Fibroblast of gingiva (primary cell): ENCODE measurements at places on chromosomes 4 and X.

DNA sequence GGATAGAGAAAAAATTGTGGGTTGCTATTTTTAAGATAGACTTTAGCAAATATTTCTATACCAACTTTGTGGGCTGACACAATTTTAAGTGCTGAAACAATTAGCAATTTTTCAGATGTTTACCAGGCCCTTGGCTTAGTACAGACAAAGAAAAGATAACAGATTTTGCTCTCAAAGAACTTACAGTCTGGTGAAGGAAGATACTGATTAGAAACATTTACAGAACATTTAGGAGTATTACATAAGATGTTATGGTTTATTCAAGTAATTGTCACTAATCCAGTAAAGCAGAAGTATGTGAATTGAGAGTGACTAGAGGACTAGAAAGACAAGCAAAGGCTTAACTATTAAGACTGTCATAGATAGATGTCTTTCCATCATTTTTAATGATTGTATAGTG, 35.3 kb upstream of the NDUFC1 start:
- DNase-seq, result no peak

- peak; percentile 27 for DNase-seq
These were observed 13.8 kb upstream of the PGM2 start for GRCh38 chr4:37812713-37813112.

- DNase-seq, result no peak
These were observed 32.6 kb downstream of the DOCK11 start for GRCh38 chrX:118528071-118528737.

- DNase-seq, result no peak
These were observed 19.1 kb upstream of the FRYL start for GRCh38 chr4:48799157-48799556.

DNA sequence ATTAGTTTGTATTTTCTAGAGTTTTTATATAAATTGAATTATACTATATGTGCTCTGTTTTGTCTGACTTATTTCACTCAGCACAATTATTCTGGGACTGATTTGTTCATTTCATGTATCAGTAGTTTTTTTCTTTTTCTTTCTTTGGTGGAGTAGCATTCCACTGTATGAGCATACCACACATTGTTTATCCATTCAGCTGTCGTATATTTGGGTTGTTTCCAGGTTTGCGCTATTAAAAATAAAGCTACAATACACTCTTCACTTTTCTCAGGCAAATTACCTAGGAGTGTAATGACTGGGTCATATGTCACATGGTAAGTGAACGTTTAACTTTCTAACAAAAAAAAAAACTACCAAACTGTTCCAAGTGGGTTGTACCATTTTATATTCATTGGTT, 9.6 kb upstream of the OTUD4 start:
- DNase-seq, result no peak

- DNase-seq, result peak; percentile 23
These were observed 29.5 kb upstream of the FGFR3 start for GRCh38 chr4:1763550-1764080.

- DNase-seq, result no peak
These were observed 53.2 kb downstream of the DDX60 start for GRCh38 chr4:168265327-168265726.

- no peak for DNase-seq
These were observed 8.8 kb upstream of the IL3RA start for GRCh38 chrX:1327651-1328304.

DNA sequence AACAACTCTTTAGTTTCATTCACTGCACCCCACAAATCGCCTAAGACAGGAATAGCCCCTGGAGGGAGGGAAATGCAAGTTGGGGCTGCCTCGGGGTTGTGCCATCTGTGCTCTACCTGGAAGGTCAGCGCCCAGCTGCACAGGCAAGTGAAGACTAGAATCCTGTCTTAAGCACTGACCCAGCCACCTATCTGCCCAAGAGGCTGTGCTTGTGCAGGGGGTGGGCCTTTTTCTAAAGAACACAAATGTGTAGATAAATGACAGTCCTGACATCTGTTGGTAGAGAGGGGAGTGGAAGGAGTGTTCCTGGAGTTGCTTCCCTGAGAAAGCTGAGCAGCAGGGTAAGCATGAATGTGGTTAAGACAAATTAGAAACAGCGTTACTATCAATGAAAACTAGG, 15.7 kb downstream of the ZNF518B start:
- DNase-seq, result no peak

DNA sequence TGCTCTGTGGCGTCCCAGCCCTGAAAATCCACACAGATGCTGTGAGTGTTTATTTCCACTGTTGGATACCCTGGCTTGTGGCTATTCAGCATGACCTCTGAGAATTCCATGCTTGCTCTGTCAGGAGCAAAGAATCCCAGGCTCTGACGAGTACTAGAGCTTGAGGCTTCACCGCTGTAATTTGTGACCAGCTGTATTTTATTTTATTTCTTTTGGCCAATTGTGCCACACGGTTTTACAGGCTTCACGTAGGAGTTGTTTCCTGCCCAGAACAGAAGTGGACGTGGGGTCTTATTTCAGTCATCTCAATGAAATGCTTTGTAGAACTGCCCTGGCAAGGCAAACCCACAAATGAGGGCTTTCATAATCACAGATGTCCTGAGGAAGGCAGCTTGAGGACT, 69.4 kb upstream of the CLDN34 start:
- peak; percentile 90 for DNase-seq

DNA sequence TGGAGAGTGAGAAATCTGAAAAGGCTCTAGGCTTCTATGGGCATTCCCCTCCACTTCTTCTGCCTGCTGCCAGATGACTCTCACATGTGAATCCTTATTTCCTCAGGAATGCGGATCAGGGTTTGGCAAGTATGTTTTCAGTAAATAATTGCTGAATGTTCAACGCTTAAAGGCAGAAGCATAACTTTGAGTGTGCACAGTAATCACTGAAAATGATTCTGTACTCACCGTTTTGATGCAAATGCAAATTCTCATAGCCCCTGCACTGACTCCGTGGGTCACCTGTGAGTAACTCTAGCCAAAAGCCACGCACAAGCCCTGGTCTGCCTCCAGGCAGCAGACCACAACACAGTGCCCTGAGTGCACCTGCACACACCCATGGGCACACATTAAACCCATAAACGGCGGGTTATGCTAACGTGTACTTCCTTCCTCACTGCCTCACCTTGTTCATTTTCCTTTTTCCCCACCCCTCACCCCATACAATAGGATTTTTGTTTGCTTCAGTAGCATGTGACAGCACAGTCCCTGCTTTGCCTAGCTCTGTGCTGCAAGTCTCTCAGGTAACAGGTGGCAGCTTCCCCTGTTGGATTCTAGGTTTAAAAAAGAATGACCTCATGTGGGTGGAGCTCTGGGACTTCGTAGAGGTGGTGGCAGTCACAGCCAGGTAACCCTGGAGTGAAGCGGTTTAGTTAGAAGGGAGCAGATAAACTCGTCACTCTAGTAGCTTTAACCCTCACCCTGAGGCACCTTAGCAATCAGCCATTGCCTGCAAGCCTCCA, at the start of gene ARHGEF38:
Gene ARHGEF38, plus strand, starts transcription at position 656 of the 782 bp plus-strand sequence. CDS start 146 bp downstream, outside the sequence.
- peak; percentile 13 for DNase-seq

DNA sequence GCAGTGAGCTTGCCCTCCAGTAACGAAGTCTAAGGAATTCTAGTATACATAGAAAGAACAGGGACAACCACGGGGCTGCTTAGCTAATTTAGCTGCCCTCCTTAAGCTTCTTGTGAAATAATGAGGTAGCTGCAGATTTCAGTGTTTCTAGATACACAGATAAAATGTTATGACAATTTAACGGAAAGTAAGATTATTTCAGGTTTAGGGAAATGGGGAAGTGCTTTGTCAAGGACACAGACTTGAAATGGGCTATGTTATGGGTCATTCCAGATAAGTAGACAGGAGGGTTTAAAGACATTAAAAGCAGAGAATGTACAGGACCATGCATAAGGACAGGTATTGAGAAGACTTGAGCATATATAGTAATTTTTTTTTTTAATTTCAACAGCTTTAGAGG, 34.2 kb upstream of the ZNF518B start:
- DNase-seq, result no peak

GRCh38 chr4:96675416-96675815, 835.5 kb downstream of the PDHA2 start:
- no peak for DNase-seq

DNA sequence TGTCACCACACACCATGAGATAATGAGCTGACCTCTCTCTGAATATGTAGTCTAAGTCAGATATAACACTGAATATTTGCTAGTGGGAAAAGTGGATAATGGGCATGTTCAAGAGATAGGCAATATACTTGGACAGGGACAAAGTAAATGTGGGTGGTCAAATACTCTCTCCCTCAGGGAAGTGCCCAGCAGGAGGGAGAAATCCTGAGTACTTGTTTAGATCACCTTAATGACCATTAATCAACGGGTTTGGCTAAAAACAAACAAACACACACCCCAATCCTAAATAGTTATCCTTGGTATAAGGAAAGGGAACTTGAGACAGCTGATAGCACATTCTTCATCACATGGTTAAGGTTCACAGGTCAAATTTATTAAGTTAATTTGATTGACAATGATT, 933.5 kb downstream of the C4orf33 start:
- DNase-seq, result no peak

- DNase-seq, result no peak
These were observed 36.1 kb downstream of the ZCCHC13 start for GRCh38 chrX:74340051-74340450.

DNA sequence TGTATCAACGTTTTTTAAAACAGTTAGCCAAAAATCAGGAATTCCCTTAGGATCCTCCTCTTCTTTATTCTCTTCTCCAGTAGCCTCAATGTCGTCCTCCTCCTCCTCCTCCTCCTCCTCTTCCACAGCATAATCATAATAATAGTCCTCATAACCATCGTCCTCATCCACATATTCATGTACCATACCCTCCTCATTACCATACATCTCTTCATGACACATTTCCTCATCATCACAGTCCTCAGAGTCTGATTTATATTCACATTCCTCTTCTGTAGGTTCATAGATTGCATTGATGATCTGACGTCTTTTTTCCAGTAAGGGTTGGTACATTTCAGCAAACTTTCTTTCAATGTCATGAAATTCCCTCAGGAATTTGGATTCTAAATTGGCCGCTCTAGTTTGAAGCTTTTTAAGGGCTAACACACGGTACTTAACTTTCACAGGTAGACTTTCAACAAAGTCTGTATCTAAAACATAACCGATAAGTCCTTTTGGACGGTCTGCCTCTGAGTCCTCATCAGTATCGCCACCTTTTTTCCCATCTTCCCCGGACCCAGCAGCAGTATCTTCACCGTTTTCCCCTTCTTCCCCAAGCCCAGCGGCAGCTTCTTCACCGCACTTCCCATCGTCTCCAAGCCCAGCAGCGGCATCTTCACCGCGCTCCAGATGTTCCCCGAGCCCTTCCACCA, 771 bp downstream of the NAP1L2 start:
- DNase-seq, result no peak

DNA sequence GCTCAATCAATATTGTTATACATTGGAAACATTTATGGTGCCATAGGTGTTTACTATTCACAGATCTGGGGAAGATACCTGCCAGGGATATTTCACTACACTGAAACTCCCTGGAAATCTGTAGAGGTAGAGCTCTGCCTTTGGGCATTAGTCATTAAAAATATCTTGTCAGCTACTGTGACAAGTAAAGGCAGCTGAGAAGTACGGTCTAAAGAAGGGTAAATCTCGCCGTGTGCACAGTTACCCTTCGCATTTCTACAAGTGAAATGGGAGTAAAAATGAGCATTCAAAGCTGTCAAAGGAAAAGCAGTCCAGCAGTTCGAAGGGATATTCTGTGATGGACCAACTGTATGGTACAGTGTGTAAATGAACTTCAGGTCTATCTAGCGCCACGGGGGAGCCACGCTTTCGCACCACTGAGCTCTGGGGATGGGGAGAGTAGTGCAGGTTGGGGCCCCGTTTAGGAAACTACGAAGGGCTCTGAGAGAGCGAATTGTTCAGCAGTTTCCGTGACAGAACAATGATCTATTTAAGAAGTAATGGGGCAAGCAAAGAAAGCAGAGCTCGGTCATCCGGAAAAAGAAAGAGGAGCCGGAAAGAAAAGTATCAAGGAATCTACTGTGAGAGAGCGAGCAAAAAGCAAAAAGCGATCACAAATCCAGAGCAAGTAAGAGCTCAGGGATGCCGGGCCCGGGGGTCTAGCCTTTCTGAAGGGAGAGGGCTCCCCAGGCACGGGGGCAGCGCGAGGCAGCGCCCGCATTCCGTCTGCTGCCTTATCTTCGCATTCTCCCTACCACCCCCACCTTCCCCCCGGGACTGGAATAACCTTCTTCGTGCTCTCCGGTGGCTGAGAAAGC, 646 bp downstream of the TIGD4 start:
- peak; percentile 4 for DNase-seq

GRCh38 chrX:20144491-20144890, 2.9 kb upstream of the EIF1AX start:
- no peak for DNase-seq

- no peak for DNase-seq
These were observed 43.3 kb upstream of the FBXW7 start for GRCh38 chr4:152579107-152579764.

DNA sequence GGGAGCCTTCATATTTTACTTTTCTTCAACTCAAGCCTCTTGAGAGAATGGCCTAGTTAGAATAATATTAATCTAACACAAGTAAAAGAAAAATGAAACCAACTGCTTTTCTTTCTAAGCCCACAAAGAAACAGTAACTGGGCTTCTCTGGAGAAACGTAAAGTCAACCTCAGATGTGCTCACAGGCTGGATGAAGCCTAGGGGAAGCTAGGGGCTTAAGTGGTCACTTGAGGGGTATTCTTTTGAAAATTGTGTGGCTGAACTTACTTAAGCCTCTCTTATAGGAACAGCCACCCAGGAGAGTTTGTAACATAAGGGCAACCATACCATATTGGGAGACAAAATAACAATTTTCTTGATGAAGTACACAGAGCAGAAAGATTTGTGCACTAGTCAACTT, 279.0 kb downstream of the SPRY1 start:
- DNase-seq, result no peak

GRCh38 chrX:100085846-100086245, 324.2 kb downstream of the PCDH19 start:
- no peak for DNase-seq

DNA sequence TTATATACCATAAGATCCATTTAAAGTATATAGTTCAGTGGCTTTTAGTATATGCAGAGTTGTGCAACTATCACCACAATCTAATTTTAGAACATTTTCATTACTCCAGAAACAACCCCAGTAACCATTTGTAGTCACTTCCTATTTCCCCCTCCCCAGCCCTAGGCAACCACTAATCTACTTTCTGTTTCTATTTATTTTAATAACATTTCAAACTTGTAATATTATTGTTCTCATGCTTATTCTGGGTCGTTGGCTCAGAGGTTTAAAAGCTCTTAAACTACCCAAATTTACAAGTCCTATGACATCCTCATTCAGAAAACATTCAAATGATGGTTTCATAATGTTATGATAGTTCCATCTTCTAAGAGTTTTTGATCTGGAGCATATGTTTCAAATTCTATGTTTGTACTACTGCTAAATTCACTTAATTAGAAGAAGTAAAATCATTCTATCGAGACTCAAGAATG, 18.4 kb downstream of the XIAP start:
- DNase-seq, result peak; percentile 23

DNA sequence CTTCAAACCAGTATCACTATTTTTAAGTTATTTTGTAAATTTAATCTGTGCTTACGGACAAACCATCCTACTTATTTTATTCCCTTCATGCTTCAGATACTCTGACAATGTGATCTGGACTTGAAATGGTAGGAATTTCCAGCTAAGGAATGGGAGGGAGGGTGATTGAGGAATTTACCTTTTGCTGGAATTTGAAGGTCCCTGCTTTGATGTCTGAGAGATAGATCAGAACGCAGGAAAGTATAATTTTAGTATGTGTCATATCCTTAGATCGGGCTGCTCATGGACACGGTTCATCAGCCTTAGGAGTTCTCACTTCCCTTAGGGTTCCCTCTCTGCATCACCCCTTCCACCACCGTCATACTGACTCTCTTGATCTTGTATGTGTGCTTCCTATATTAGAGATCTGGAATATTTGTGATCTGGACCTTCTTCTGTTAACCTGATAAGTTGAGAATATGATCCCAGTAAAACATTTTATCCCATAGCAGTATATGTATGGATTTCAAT, 16.8 kb downstream of the OCRL start:
- no peak for DNase-seq
